ENCODE measurements at places on chromosomes 12 and 14. TPM values are rescaled to one million over a fixed set of nuclear protein-coding genes. Genes with fewer than 3 reads are reported as not detected.

GRCh38 chr12:57797933-57798332, 15.3 kb downstream of the TSFM start:
- no peak for DNase-seq
- peaks cover 6% of the 10 kb centered on the region for H3K4me1 ChIP-seq
- no peak overlapping the region for H3K27ac ChIP-seq
- H3K27me3 ChIP-seq, result no peaks in the 10 kb centered on the region
- H3K36me3 ChIP-seq, result peaks cover 45% of the 10 kb centered on the region

- H3K27me3 ChIP-seq, result no peaks in the 10 kb centered on the region
- DNase-seq, result peak; percentile 21
- H3K4me1 ChIP-seq, result no peaks in the 10 kb centered on the region
- no peak overlapping the region for H3K4me3 ChIP-seq
Measured at GRCh38 chr14:68292441-68293215, 473.0 kb downstream of the RAD51B start.

The CMA1 gene
- not detected for polyA plus RNA-seq

GRCh38 chr12:89247967-89248366, 104.3 kb downstream of the DUSP6 start:
- DNase-seq, result peak; percentile 11
- no peaks in the 10 kb centered on the region for H3K27me3 ChIP-seq
- no peak overlapping the region for H3K27ac ChIP-seq
- no peak overlapping the region for H3K4me3 ChIP-seq
- H3K4me1 ChIP-seq, result no peaks in the 10 kb centered on the region
- H3K36me3 ChIP-seq, result no peaks in the 10 kb centered on the region

- H3K4me3 ChIP-seq, result no peak overlapping the region
- DNase-seq, result no peak
- H3K4me1 ChIP-seq, result no peaks in the 10 kb centered on the region
- no peaks in the 10 kb centered on the region for H3K36me3 ChIP-seq
- peaks cover 13% of the 10 kb centered on the region for H3K27me3 ChIP-seq
- no peak overlapping the region for H3K27ac ChIP-seq
Measured at GRCh38 chr12:68148261-68148951, 11.1 kb downstream of the IFNG start.

The GPR84 gene
- not detected for polyA plus RNA-seq

DNA sequence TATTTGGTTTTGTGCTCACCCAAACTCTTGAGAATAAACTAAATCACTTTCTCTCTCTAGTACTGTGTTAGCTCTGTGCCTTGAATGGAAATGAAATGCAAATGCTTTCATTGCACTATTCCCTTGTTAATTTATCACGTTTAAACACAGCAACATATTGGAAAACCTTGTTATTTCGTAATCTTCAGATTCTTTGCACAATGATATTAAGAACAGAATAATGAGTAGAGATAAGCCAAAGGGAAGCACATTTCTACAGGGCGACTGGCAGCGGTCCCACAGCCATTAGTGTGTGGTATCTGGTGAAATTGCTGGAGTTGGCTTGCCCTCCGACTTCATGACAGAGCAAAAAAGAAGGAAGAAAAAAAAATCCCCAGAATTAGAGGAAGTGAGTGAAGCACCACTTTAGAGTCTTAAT, 166.1 kb upstream of the E2F7 start:
- peak; percentile 30 for DNase-seq
- H3K27me3 ChIP-seq, result no peaks in the 10 kb centered on the region
- no peak overlapping the region for H3K4me3 ChIP-seq

The TGFB3 gene
- polyA plus RNA-seq, result 7.6 TPM

The LRRIQ1 gene
- polyA plus RNA-seq, result 0.67 TPM

GRCh38 chr14:85437148-85437547, 92.8 kb upstream of the FLRT2 start:
- H3K4me3 ChIP-seq, result no peak overlapping the region
- no peak for DNase-seq
- H3K4me1 ChIP-seq, result no peaks in the 10 kb centered on the region
- peak overlapping the region; percentile 45 for H3K27ac ChIP-seq
- H3K36me3 ChIP-seq, result no peaks in the 10 kb centered on the region
- no peaks in the 10 kb centered on the region for H3K27me3 ChIP-seq

GRCh38 chr12:89244536-89244935, 107.8 kb downstream of the DUSP6 start:
- no peaks in the 10 kb centered on the region for H3K36me3 ChIP-seq
- H3K4me3 ChIP-seq, result no peak overlapping the region
- DNase-seq, result no peak

The KRT5 gene
- polyA plus RNA-seq, result not detected

DNA sequence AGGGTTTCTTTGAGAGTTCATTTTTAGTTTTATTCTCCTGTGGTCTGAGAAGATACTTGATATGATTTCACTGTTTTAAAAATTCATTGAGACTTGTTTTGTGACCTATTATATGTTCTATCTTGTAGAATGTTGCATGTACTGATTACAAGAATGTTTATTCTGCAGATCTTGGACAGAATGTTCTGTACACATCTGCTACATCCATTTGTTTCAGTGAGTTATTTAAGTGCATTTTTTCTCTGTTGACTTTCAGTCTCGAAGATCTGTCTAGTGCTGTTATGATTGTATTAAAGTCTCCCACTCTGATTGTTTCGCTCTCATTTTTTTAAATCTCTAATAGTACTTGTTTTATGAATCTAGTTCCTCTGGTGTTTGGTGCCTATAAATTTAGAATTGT, 1319.8 kb downstream of the TMEM121 start:
- peaks cover 12% of the 10 kb centered on the region for H3K4me1 ChIP-seq
- H3K27me3 ChIP-seq, result 0 out of 2 replicates have a peak, but pooled peaks cover 4% of the 10 kb centered on the region
- DNase-seq, result no peak
- H3K36me3 ChIP-seq, result no peaks in the 10 kb centered on the region
- H3K27ac ChIP-seq, result peak overlapping the region; percentile 63

GRCh38 chr12:67910360-67911274, 78.6 kb upstream of the IFNG-AS1 start:
- H3K27ac ChIP-seq, result peak overlapping the region; percentile 96
- H3K36me3 ChIP-seq, result no peaks in the 10 kb centered on the region
- DNase-seq, result no peak
- H3K4me1 ChIP-seq, result peaks cover 23% of the 10 kb centered on the region
- H3K27me3 ChIP-seq, result no peaks in the 10 kb centered on the region

The UBE3B gene
- 31.9 TPM for polyA plus RNA-seq

The PAX9 gene
- not detected for polyA plus RNA-seq

The SERPINA10 gene
- polyA plus RNA-seq, result not detected

DNA sequence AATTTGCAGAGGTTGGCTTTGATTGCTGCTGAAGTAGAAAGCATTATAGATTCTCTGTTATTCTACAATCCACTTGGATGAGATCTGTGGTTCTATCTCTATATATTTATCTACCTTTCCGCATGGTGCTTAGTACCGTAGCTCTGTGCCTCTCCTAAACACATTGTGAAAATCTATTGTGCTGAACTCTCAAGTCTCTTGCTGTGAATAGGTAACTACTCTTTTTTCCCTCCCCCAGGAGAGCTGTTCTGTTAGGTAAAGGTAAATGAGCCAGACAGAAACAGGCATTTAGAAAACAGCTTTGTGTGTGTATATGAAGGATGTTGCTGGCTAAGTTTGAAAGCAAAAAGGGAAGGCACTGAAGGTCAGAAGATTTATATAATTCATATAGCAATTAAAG, 112.6 kb downstream of the BRMS1L start:
- H3K27me3 ChIP-seq, result no peaks in the 10 kb centered on the region
- H3K4me3 ChIP-seq, result no peak overlapping the region
- DNase-seq, result no peak
- no peaks in the 10 kb centered on the region for H3K4me1 ChIP-seq

GRCh38 chr12:52552055-52552454, 890 bp downstream of the KRT71 start:
- peaks cover 62% of the 10 kb centered on the region for H3K27me3 ChIP-seq
- no peak overlapping the region for H3K4me3 ChIP-seq
- H3K4me1 ChIP-seq, result no peaks in the 10 kb centered on the region
- no peaks in the 10 kb centered on the region for H3K36me3 ChIP-seq
- no peak for DNase-seq
- no peak overlapping the region for H3K27ac ChIP-seq

- DNase-seq, result no peak
- H3K4me1 ChIP-seq, result no peaks in the 10 kb centered on the region
- no peaks in the 10 kb centered on the region for H3K36me3 ChIP-seq
- no peak overlapping the region for H3K4me3 ChIP-seq
- H3K27me3 ChIP-seq, result no peaks in the 10 kb centered on the region
Measured at GRCh38 chr14:100774164-100774537, 47.5 kb downstream of the DLK1 start.

The PAH gene
- polyA plus RNA-seq, result not detected
